Fibroblast of villous mesenchyme (primary cell): ENCODE measurements at places on chromosomes 2 and 18. TPM values are rescaled to one million over a fixed set of nuclear protein-coding genes. Genes with fewer than 3 reads are reported as not detected.

BOLL gene
- not detected in 2 replicates for total RNA-seq

PMS1 gene
- 19.3 and 40.2 TPM in 2 replicates for total RNA-seq

MOGAT1 gene
- total RNA-seq: not detected in 2 replicates

GBX2 gene
- 1.6 TPM in 1 of 2 replicates, not detected in the other for total RNA-seq

SKOR2 gene
- total RNA-seq: not detected in 2 replicates

ALPP gene
- not detected in 2 replicates for total RNA-seq

MAP3K19 gene
- not detected in 2 replicates for total RNA-seq

ACADL gene
- total RNA-seq: not detected in 2 replicates

GKN1 gene
- under 0.01 and 0.32 TPM in 2 replicates for total RNA-seq

CTAGE1 gene
- total RNA-seq: 0.43 TPM in 1 of 2 replicates, not detected in the other

LOXHD1 gene
- under 0.01 TPM in 1 of 2 replicates, not detected in the other for total RNA-seq

GMPPA gene
- 60.9 and 65.1 TPM in 2 replicates for total RNA-seq

REG3G gene
- not detected in 2 replicates for total RNA-seq

UGT1A4 gene
- total RNA-seq: not detected in 2 replicates

RETREG2 gene
- 57.4 and 62.5 TPM in 2 replicates for total RNA-seq

AKAIN1 gene
- not detected in 2 replicates for total RNA-seq

CASP8 gene
- 14.2 and 22.0 TPM in 2 replicates for total RNA-seq

DOCK10 gene
- total RNA-seq: 20.7 and 26.1 TPM in 2 replicates

STARD6 gene
- 0.43 TPM in 1 of 2 replicates, not detected in the other for total RNA-seq

CERKL gene
- total RNA-seq: under 0.01 TPM in 2 replicates

ALPG gene
- not detected in 2 replicates for total RNA-seq

SFT2D3 gene
- 4.7 and 5.8 TPM in 2 replicates for total RNA-seq

INPP5D gene
- total RNA-seq: under 0.01 and 0.64 TPM in 2 replicates

IL1B gene
- total RNA-seq: 2.6 TPM in 2 replicates

GREB1 gene
- total RNA-seq: under 0.01 TPM in 2 replicates

CFAP221 gene
- total RNA-seq: not detected in 2 replicates

BZW1 gene
- 528 and 662 TPM in 2 replicates for total RNA-seq

UGT1A8 gene
- under 0.01 TPM in 1 of 2 replicates, not detected in the other for total RNA-seq

STK39 gene
- total RNA-seq: 15.5 and 27.2 TPM in 2 replicates

VWC2L gene
- total RNA-seq: under 0.01 TPM in 1 of 2 replicates, not detected in the other

IFIH1 gene
- total RNA-seq: 3.9 and 7.8 TPM in 2 replicates

TBR1 gene
- total RNA-seq: under 0.01 TPM in 1 of 2 replicates, not detected in the other

CCL20 gene
- 0.43 TPM in 1 of 2 replicates, not detected in the other for total RNA-seq

TRIM54 gene
- not detected in 2 replicates for total RNA-seq

ALMS1 gene
- total RNA-seq: 18.6 and 20.3 TPM in 2 replicates

SRBD1 gene
- total RNA-seq: 19.6 and 31.1 TPM in 2 replicates

YWHAQ gene
- 260 and 283 TPM in 2 replicates for total RNA-seq

COL4A3 gene
- under 0.01 TPM in 2 replicates for total RNA-seq

GALR1 gene
- total RNA-seq: not detected in 2 replicates

PGAP1 gene
- total RNA-seq: 8.1 and 11.7 TPM in 2 replicates

SLC4A3 gene
- total RNA-seq: 5.6 and 7.7 TPM in 2 replicates

SULT1C2 gene
- total RNA-seq: not detected in 2 replicates

MOCOS gene
- total RNA-seq: 3.0 and 7.1 TPM in 2 replicates

CD226 gene
- total RNA-seq: 0.97 and 2.6 TPM in 2 replicates

NXPH2 gene
- total RNA-seq: under 0.01 TPM in 1 of 2 replicates, not detected in the other

SH2D6 gene
- 0.43 TPM in 1 of 2 replicates, not detected in the other for total RNA-seq

SP140 gene
- 0.86 and 0.97 TPM in 2 replicates for total RNA-seq

ANKRD36C gene
- 39.0 and 46.2 TPM in 2 replicates for total RNA-seq

ALKAL2 gene
- total RNA-seq: 0.43 TPM in 1 of 2 replicates, not detected in the other

TGFA gene
- total RNA-seq: not detected in 2 replicates

SPP2 gene
- not detected in 2 replicates for total RNA-seq

RESP18 gene
- total RNA-seq: not detected in 2 replicates

MYO5B gene
- total RNA-seq: under 0.01 TPM in 2 replicates
